ENCODE measurements at places on chromosomes 12 and 14.
A peak's percentile ranks its signal among the peaks of the same experiment; 100 is the strongest.

DNA sequence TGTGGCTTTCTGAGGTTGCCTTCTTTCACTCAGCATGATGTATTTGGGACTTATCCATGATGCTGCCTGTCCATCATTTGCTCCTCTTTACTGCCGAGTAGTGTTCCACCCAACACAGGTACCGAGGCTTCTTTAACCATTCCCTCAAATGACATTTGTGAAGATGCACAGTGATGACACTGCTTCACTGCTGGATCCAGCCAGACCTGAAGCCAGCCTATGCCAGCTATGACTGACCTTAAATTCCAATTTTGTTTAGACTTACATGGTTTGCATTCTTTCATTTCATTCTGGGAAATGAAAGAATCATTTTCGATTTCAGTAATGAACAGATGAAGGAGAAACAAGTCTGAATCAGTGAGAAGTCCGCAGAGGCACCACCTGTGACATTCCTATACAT, 271.0 kb downstream of the AACS start:
- no peak for DNase-seq

GRCh38 chr12:53222806-53223261, 9.2 kb downstream of the RARG start:
- no peak for DNase-seq

DNA sequence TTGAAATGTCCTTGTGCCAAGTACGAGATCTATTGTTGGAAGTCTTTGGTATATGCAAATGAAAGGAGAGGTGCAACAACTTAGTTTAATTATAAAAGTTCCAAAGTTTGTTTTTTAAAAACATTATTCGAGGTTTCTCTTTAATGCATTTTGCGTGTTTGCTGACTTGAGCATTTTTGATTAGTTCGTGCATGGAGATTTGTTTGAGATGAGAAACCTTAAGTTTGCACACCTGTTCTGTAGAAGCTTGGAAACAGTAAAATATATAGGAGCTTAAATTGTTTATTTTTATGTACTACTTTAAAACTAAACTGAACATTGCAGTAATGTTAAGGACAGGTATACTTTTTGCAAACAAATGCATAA, 2.3 kb downstream of the HSPA2 start:
- DNase-seq = no peak

GRCh38 chr14:99426265-99426664, 54.4 kb downstream of the SETD3 start:
- DNase-seq = peak; percentile 87

GRCh38 chr14:75175677-75176141, 703 bp downstream of the TMED10 start:
- DNase-seq = peak; percentile 52

GRCh38 chr12:18751866-18752265, 13.9 kb downstream of the CAPZA3 start:
- DNase-seq = no peak

DNA sequence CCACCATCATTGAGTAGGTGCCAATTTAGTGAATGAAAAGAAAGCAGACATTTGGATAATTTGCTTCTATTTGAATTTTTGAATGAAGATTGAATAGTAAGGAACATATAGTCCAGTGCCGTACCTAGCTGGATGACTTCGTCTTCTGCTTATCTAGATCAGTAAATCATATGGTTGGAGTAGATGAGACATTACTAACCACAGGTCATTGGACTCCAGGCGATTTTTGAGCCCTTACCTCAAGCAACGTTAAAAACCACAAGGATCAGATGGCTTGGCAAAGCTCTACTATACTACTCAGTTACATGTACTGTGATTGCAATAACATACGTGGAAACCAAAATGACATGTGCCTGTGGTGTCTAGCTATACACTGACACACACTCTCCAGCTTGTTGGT, 1.7 kb upstream of the SPATS2 start:
- no peak for DNase-seq

- DNase-seq = peak; percentile 99
Observed at GRCh38 chr14:57009585-57010515, 199.6 kb upstream of the OTX2 start.

DNA sequence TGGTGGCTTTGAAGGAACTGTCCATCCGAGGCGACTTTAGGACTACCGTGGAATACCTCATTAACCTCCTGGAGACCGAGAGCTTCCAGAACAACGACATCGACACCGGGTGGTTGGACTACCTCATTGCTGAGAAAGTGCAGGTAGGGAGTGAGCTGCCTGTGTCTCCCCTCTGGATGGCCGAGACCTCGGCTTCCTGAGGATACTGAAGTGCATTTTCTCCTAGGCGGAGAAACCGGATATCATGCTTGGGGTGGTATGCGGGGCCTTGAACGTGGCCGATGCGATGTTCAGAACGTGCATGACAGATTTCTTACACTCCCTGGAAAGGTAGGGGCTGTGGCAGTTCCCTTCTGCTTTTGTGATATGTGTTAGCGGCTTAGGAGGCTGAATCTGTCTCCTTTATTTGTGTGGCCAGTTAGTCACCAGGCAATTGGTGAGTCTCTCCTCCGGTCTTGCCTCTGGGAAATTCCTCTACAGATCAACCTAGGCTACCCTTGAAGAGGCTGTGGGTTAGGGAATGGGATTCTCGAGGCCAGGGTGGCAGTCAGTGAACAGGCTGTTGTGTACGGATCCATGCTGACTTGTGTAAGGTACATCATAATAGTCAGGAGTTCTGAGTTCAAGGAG, 75.3 kb downstream of the ACACB start:
- DNase-seq = no peak

GRCh38 chr12:123070267-123071081, 80.4 kb downstream of the PITPNM2 start:
- no peak for DNase-seq

DNA sequence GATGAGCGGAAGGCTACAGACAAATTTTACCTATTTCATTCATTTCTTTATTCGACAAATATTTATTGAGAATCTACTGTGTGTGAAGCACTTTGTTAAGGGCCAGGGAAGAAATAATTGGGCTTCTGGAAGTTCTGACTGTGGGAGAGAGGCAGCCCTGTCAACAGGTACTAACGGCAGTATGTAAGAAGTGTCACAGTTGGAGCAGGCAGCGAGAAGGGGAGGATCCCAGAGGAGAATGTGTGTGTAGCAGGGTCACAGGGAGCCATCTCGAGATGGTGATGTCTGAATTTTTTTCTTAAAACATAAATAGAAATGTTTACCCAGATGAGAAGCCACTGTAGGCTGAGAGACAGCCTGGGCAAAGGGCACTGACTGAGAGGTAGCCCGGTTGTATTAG, 163.3 kb upstream of the SLC38A2 start:
- no peak for DNase-seq

DNA sequence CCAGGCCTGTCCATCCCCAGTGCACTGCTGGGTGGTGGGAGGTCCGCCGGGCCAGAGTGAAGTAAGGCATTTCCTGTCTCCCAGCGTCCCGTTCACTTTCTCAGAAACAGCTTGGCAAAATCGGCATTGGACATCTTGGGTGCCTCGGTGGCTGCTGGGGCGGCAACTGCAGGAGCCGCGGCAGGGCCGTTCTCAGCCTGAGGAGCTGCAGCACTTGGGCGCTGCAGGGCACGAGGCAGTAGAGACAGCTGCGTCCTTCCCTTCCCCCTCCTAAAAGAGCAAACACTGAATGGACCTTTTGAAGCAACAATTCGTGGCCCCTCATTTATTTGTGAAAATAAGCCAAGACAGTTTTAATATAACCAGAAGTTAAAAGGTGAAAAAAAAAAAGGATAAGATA, 8.3 kb downstream of the FICD start:
- DNase-seq = no peak

GRCh38 chr14:101193106-101193844, 289.8 kb upstream of the RTL1 start:
- DNase-seq = no peak

DNA sequence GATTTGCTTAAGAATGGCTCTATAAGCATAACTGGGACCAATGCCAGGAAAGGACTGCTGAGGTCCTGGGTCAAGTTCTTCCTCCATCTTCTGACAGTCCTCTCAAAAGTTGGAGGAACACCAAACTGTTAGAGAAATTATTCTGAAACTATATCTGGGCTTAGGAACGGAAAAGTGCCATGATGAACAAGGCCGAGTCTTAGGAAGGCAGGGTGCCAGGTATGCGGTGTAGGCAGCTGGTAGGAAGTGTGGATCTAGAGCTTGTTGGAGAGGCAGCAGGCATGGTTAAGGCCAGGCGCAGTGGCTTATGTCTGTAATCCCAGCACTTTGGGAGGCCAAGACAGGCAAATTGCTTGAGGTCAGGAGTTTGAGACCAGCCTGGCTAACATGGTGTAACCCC, 7.7 kb downstream of the GNPTAB start:
- no peak for DNase-seq

- no peak for DNase-seq
Observed at GRCh38 chr12:53236443-53237111, 4.6 kb upstream of the RARG start.

- DNase-seq = no peak
Observed at GRCh38 chr14:105055334-105055733, 9.9 kb downstream of the GPR132 start.

DNA sequence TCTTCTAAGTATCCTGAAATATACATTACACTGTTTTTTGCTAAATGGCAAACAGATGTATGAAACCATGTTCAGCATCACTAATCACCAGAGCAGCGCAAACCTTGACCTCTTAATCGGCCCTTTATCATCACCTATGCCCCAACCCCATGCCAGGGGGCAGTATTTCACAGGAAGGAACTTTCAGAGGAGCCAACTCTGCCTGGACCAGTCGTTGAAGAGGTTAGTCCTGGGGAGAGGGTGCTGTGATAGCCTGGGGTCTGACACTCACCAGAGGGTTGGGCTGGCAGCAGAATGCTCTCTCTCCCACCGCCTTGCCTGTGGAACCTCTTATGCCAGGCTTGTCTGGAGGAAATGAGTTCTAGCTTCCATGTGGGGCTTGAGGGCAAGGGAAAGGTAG, 411.7 kb downstream of the TMEM117 start:
- no peak for DNase-seq

DNA sequence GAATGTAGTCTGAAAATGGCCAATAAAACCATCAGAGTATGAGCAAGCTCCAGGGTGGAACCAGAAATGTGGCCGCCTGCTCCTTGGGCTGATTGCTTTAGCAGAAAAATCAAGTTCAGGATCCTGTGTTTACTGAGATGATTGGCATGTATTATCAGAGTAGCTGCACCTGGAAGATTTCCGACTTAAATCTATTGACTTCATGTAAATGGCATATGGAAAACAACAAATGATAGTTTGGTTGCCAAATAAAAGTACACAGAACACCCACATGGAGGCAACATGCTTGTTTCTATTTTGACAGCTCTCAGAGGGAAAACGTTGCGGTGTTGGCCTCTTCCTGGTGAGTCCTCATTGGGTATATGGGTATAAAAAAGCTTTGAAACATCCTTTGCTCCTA, 31.3 kb downstream of the SOCS2 start:
- no peak for DNase-seq

- DNase-seq = no peak
Observed at GRCh38 chr12:3622822-3623690, 129.9 kb downstream of the CRACR2A start.

DNA sequence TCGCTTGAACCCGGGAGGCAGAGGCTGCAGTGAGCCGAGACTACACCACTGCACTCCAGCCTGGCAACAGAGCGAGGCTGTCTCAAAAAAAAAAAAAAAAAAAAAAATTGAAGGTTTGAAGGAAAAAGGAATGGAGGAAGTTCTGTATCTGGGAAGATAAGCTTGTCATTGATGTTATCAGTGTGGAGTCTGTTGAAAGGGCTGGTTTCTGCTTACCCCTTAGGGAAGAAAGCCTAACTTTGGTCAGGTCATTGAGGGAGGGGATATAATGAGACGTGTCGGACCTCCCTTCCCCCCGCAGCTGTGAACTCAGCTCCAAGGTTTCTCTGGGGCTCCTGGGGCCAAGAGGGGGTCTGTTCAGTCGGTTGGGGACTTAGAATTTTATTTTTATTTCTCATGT, 16.4 kb downstream of the DAO start:
- DNase-seq = no peak

- DNase-seq = peak; percentile 97
Observed at GRCh38 chr12:78938341-78939084, 73.9 kb downstream of the SYT1 start.

DNA sequence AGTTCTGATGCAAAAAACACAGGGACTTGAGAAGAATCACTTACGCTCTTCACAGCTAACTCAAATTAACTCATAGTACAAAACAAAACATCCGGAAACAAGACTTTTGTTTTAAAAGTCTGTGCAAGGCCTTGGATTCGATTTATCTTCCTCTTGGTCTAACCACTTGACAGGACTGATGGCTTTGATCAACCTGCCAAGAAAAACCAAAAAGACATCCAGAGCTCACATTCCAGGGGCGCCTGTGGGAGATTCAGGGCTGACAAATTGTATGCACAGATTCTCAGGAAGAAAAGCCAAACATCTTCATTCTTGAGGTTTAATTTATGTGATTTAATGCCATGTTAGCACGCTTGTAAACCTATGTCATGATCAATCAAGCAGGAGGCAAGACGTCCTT, 129.1 kb upstream of the TMCC3 start:
- DNase-seq = no peak

DNA sequence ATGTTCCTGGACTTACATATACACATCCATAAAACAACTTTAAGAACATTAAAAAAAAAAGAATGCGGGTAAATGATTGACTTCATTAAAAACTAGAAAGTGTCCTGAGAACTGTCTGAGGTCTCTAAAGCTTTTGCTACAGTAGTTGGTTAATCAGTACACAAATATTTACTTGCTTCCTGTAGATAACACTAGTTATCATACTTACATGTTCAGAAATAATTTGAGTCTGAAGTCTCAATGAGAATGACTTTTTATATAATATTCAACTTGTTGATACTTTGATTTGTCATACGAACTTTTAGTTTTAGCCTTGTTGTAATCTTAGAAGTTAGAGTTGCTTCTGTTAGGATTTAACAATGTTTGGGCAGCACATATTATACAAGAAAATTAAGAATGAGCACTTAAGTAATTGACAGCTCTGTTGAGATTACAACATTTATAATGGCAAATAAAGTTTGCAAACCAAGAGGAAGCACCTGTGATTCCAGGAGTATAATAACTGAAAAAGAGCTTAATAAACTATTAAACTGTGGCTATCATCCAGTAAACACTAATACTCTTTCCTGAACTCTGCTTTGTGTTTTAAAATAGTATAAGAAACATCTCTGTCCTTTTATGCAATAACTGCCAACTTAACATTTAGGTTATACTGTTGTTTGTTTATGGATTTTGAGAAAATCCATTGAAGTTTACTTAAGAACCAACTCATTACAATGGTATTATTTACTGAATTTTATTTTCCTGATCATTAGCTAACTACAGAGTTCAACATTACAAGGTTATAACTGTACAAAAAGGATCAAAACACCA, 131.7 kb downstream of the MIPOL1 start:
- DNase-seq = no peak

GRCh38 chr12:26372866-26373265, 177.5 kb downstream of the SSPN start:
- no peak for DNase-seq

Measured in NCI-H524 (cell line).